ENCODE measurements at places on chromosomes 3 and 15. TPM values are rescaled to one million over a fixed set of nuclear protein-coding genes. Genes with fewer than 3 reads are reported as not detected.

Gene WDR72
- total RNA-seq, result not detected

Gene FGF12
- 7.3 TPM for total RNA-seq

Gene P2RY1
- 1.7 TPM for total RNA-seq

Gene SMCO1
- not detected for total RNA-seq

Gene ISG20
- total RNA-seq, result 18.9 TPM

Gene MUSTN1
- not detected for total RNA-seq

Gene GOLGA8J
- not detected for total RNA-seq

Gene SLC28A1
- total RNA-seq, result not detected

Gene IL17RE
- 0.07 TPM for total RNA-seq

Gene ROPN1
- not detected for total RNA-seq

Gene ROBO1
- total RNA-seq, result 2.6 TPM

Gene CASR
- not detected for total RNA-seq

Gene CCNDBP1
- 59.1 TPM for total RNA-seq

Gene GXYLT2
- 0.64 TPM for total RNA-seq

Gene INSYN1
- total RNA-seq, result not detected

Gene C3orf49
- not detected for total RNA-seq

Gene ACKR2
- 0.67 TPM for total RNA-seq

Gene SAMMSON
- not detected for total RNA-seq

Gene LPP
- 36.4 TPM for total RNA-seq

Gene SLC24A5
- not detected for total RNA-seq

Gene LSMEM2
- not detected for total RNA-seq

Gene SKOR1
- not detected for total RNA-seq

Gene CD96
- not detected for total RNA-seq

Gene AP3B2
- not detected for total RNA-seq

Gene HIGD2B
- not detected for total RNA-seq

Gene GASK1A
- total RNA-seq, result not detected

Gene CKMT1B
- total RNA-seq, result not detected

Gene ILDR1
- not detected for total RNA-seq

Gene EOGT
- total RNA-seq, result 47.6 TPM

Gene SEMA5B
- not detected for total RNA-seq

Gene TMEM207
- not detected for total RNA-seq

Gene TRAK1
- total RNA-seq, result 55.6 TPM

Gene QTRT2
- 22.8 TPM for total RNA-seq

Gene AADACL2
- not detected for total RNA-seq

Gene ANKUB1
- total RNA-seq, result not detected

Gene DNAH12
- under 0.01 TPM for total RNA-seq

Measured in mammary microvascular endothelial cell (primary cell).